Thymus (tissue), 14 donors: ENCODE measurements at places on chromosomes 1 and 21. TPM values are rescaled to one million over a fixed set of nuclear protein-coding genes. Genes with fewer than 3 reads are reported as not detected.

GRCh38 chr1:5896706-5897660 lies 95.2 kb downstream of the NPHP4 start:
- H3K4me3 ChIP-seq = no peak overlapping the region
- H3K4me1 ChIP-seq = no peaks in the 10 kb centered on the region
- H3K27me3 ChIP-seq = no peaks in the 10 kb centered on the region
- no peak overlapping the region for H3K27ac ChIP-seq
- no peak for DNase-seq

DNA sequence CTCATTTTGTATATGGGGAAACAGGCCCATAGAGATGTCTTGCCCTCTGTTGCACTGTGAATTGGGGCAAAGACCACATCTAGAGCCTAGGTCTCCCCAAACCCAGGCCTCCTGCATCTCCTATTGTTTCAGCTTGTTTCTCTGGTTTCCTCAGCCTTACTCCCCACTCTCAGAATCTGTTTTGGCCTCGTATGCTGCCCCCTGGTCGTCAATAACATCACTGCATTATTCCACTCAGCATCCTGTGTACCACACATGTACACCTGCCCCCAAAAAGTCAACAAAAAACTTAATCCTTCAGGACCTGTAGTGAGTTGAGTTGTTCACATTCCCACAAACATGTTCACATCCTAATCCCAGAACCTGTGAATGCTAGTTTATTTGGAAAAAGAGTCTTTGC lies 184.8 kb downstream of the BRINP2 start:
- no peak for DNase-seq
- no peaks in the 10 kb centered on the region for H3K4me1 ChIP-seq
- no peaks in the 10 kb centered on the region for H3K36me3 ChIP-seq
- H3K27me3 ChIP-seq = no peaks in the 10 kb centered on the region
- no peak overlapping the region for H3K27ac ChIP-seq

GRCh38 chr1:30028939-30029338 lies 694.4 kb downstream of the MATN1 start:
- H3K27me3 ChIP-seq = no peaks in the 10 kb centered on the region
- no peak overlapping the region for H3K27ac ChIP-seq
- no peaks in the 10 kb centered on the region for H3K4me1 ChIP-seq

The KCNK1 gene
- total RNA-seq = 0.66 TPM

The COL6A2 gene
- 55.2 TPM for total RNA-seq

The RGS16 gene
- 8.3 TPM for total RNA-seq

The MNDA gene
- 21.6 TPM for total RNA-seq
